ENCODE measurements at places on chromosomes 2 and 18.

- DNase-seq = no peak
Measured at GRCh38 chr2:104855221-104856085, 1.5 kb downstream of the POU3F3 start.

DNA sequence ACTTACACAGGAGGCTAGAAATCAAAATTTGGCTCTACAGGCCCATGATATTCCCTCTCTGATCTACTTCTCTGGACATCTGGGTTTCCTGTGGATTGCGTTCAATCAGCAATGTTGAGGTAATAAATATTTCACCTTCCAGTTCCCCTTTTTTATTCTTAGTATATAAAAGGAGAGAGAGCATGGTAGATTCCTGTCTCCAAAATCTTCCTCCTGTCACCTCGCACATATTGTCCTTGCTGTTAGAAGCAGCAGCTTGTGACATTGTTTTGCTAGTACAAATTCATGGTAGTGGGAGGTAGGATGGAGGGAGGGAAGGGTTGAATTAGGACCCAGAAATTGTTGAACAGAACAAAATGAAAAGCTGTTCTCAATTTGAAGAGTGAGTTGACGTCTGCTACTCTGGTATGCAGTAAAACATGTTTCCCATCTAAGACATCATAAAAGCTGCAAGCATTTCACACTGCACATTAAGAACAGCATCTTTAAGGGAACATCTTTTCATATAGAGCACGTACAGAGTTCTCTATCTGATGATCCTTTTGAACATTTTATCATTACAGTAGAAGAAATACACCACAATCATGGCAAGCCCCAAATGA lies 156.4 kb downstream of the RDH14 start:
- DNase-seq = no peak

GRCh38 chr2:118442046-118442445 lies 353.8 kb downstream of the INSIG2 start:
- DNase-seq = no peak

DNA sequence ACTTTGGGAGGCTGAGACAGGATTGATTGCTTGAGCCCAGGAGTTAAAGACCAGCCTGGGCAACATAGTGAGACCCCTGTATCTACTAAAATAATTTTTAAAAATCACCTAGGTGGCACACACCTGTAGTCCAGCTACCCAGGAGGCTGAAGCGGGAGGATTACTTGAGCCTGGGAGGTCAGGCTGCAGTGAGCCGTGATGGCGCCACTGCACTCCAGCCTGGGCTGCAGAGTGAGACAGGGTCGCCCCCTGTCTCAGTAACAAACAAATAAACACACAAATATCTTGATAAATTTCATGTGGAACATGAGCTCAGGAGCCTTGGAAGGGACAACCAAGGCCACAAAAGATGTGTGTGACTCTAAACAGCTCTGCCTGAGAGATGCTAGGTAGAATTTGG lies 11.7 kb upstream of the ANKRD53 start:
- DNase-seq = no peak

DNA sequence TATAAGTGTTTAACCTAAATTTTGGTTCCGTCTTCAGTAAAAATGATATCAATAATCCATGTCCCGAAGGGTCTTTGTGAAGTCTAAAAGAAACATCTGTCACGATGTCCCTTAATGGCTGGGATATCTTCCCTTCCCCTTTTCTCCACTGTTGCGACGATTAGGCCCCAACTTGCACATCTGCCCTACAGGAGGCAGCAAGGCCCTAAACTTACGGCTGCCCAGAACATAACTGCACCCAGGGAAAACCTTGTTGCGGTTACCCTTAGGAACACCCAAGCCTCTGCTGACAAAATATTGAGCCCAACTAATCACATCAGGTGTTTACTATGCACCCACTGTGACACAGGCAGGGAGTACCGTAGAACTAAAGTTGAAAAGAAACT lies 1.3 kb upstream of the SMAD2 start:
- DNase-seq = peak; percentile 54

DNA sequence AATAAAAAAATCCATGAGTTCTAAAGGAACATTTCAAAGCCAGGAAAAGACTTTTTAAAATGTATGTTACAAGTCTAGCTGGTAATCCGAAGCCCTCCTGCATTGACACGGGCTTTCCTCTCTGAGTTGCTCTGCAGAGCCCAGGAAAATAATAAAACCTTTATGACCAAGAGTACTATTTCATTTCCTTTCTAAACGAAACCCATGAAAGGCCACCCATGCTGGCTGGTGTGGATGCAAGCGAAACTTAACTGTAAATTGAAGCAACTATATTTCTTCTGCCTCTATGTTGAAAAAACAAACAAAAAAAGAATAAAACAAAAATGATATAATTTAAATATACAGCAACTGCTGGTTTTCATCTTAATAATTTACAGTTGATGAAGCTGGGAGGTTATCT lies 41.3 kb upstream of the ZNF532 start:
- DNase-seq = no peak

Measured in activated CD4-positive, alpha-beta T cell treated with anti-CD3 and anti-CD28 coated beads for 36 hours (primary cell).